ENCODE measurements at places on chromosomes 2 and 18. TPM values are rescaled to one million over a fixed set of nuclear protein-coding genes. Genes with fewer than 3 reads are reported as not detected.

- no peak overlapping the region for H3K27ac ChIP-seq
- H3K4me1 ChIP-seq: no peaks in the 10 kb centered on the region
- H3K27me3 ChIP-seq: no peaks in the 10 kb centered on the region
- DNase-seq: no peak
- no peaks in the 10 kb centered on the region for H3K36me3 ChIP-seq
These were observed 1228.9 kb downstream of the CNTNAP5 start for GRCh38 chr2:125254010-125254409.

The GCG gene
- polyA plus RNA-seq: 9,451 TPM

DNA sequence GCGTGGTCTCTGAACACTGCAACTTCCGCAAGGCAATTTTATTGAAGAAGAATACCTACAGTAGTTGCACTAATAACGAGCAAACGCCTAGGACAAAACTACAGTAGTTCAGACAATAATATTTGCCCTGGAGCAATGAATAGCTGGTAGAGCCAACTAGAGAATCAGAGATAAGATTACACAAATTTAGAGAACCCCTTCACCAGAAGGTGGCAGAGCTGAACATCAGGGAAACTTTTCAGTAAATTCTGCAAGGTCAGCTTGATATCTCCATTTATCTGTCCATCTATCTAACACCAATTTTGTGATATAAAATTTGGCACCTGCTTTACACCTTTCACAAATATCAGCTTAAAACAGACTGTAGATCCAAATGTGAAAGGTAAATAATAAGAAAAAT is 43.8 kb downstream of the CDH19 start:
- DNase-seq: no peak
- H3K4me3 ChIP-seq: no peak overlapping the region
- no peaks in the 10 kb centered on the region for H3K27me3 ChIP-seq
- no peaks in the 10 kb centered on the region for H3K36me3 ChIP-seq
- no peak overlapping the region for H3K27ac ChIP-seq

DNA sequence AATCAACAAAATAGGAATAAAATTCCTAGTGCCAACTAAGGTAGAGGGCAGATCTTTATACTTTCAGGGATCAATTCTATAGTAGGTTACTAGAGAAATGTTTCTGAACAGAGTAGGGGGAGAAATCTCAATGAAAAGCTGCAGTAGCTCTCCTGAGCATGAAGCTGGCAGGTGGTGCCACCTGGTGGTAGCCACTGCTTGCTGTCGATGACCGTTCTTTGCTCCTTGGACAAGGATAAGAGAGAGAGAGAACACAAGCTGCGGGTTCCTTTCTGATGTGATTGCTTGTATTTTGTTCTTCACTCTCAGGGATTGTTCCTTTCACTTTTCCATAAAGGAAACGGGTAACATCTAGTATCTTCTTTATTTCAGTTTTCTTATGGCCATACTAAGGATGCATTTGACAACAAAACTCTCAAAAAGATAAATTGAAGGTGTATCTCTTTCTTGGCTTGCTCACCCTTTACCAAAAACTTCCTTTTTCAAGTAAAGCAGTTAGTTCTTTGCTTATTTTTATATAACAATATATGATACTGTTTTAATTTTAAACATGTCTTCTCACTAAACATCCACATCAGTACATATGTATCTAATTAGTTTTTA is 18.6 kb upstream of the MRPL19 start:
- no peak overlapping the region for H3K27ac ChIP-seq
- no peak overlapping the region for H3K4me3 ChIP-seq
- H3K27me3 ChIP-seq: no peaks in the 10 kb centered on the region
- H3K4me1 ChIP-seq: no peaks in the 10 kb centered on the region
- DNase-seq: peak; percentile 78

The GPR35 gene
- 4.6 TPM for polyA plus RNA-seq

All from pancreas (tissue), 10 donors.